ENCODE measurements at places on chromosomes 7 and 10. TPM values are rescaled to one million over a fixed set of nuclear protein-coding genes. Genes with fewer than 3 reads are reported as not detected.

Gene ANKRD7
- total RNA-seq, result 0.62 TPM

Gene ASZ1
- total RNA-seq, result not detected

Gene SOSTDC1
- 19.8 TPM for total RNA-seq

Gene DEPP1
- total RNA-seq, result 36.0 TPM

Gene TMEM178B
- total RNA-seq, result 0.62 TPM

Gene CYP2E1
- 0.98 TPM for total RNA-seq

Gene LEP
- total RNA-seq, result not detected

Gene PLCE1
- 31.7 TPM for total RNA-seq

Gene HKDC1
- 0.04 TPM for total RNA-seq

Gene NAT16
- total RNA-seq, result not detected

Gene ADGRA1
- total RNA-seq, result 0.80 TPM

Gene NEBL
- 3.2 TPM for total RNA-seq

Gene SLC26A3
- not detected for total RNA-seq

Gene SMO
- 35.9 TPM for total RNA-seq

Gene PPA1
- 99.5 TPM for total RNA-seq

Gene GIMAP8
- total RNA-seq, result 4.9 TPM

Gene SLC16A9
- total RNA-seq, result 7.0 TPM

Gene ZNF467
- total RNA-seq, result 3.0 TPM

Gene PNLIPRP3
- 0.04 TPM for total RNA-seq

Gene IFIT1
- 58.4 TPM for total RNA-seq

Gene MDFIC
- total RNA-seq, result 44.3 TPM

All from muscle of leg (tissue), 16 donors.